ENCODE measurements at places on chromosomes 2 and 18.

DNA sequence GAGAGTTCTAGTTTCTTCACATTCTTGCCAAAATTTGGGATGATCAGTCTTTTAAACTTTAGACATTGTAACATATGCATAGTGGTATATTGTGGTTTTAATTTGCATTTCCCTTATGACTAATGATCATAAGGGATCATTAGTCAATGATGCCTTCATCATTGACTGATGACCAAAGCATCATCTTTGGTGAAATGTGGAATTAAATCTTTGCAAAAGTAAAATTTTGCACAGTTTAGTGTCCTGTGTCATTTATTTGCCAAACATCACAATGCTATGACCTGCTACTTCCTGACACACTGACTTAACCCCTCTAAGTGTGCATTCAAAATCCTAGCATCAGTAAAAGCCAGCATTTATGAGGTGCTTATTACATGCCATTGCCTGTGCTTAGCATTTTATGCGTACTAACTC lies 58.9 kb upstream of the SLC1A4 start:
- DNase-seq: no peak

DNA sequence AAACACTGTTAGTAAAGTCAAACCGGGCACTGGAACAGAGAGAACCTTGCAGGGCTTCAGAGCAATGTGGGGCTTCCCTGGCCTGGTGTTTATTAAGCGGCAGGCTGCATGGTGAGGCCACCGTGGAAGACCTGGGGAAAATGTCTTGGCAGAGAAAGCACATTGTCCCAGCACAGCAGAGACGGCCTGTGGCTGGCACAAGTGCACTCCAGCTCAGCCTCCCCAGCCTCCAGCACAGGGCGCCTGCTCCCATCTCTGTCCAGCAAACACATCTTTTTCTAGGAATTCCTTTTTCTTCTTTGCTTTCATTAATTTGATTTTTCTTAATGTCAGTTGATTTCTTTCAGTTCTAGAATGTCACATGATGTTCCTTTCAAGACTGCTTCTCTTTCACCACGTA lies 138.2 kb upstream of the NFATC1 start:
- no peak for DNase-seq

- DNase-seq: no peak
These were observed 126.9 kb upstream of the DLGAP1 start for GRCh38 chr18:4581966-4582365.

GRCh38 chr2:219396863-219397457 lies 9.2 kb upstream of the DNPEP start:
- no peak for DNase-seq

- DNase-seq: no peak
These were observed 13.7 kb downstream of the FEZ2 start for GRCh38 chr2:36584148-36584794.

DNA sequence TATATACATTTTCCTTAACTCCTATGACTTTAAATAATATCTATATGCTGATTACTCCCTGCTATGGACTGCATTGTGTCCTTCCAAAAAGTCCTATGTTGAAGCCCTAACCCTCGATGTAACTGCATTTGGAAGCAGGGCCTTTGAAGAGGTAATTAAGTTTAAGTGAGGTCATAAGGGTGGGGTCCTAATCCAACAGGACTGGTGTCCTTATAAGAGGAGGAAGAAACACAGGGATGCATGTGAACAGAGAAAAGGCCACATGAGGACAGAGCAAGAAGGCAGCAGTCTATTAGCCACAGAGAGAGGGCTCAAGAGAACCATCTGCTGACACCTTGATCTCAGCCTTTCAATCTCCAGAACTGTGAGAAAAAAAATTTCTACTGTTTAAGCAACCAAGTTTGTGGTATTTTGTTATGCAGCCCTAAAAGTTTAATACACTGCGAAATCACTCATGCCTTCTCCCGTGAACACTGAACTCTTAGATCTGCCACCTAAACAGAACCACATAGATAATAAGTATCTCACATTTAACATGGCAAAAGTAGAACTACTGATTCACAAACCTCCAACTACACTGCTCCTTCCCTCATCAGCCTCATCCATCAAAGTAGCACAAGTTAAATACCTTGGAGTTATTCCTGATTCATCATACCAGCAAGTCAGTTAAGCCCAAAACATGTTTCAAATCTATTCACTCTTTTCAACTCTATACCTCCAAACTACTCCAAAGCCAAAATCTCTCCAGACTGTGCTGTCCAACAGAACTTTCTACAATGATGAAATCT lies 65.4 kb downstream of the HIBCH start:
- DNase-seq: no peak

DNA sequence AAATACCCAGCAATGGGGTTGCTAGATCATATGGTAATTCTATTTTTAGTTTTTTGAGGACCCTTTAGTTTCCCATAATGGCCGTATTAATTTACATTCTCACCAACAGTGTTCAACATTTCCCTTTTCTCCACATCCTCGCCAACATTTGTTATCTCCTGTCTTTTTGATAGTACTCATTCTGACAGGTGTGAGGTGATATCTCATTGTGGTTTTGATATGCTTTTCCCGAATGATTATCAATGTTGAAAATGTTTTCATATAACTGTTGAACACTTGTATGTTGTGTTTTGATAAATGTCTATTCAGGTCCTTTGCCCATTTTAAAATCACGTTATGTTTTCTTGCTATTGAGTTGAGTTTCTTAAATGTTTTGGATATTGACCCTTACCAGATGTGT lies 5.8 kb upstream of the RIF1 start:
- no peak for DNase-seq
